ENCODE measurements at places on chromosomes 7 and 10.

DNA sequence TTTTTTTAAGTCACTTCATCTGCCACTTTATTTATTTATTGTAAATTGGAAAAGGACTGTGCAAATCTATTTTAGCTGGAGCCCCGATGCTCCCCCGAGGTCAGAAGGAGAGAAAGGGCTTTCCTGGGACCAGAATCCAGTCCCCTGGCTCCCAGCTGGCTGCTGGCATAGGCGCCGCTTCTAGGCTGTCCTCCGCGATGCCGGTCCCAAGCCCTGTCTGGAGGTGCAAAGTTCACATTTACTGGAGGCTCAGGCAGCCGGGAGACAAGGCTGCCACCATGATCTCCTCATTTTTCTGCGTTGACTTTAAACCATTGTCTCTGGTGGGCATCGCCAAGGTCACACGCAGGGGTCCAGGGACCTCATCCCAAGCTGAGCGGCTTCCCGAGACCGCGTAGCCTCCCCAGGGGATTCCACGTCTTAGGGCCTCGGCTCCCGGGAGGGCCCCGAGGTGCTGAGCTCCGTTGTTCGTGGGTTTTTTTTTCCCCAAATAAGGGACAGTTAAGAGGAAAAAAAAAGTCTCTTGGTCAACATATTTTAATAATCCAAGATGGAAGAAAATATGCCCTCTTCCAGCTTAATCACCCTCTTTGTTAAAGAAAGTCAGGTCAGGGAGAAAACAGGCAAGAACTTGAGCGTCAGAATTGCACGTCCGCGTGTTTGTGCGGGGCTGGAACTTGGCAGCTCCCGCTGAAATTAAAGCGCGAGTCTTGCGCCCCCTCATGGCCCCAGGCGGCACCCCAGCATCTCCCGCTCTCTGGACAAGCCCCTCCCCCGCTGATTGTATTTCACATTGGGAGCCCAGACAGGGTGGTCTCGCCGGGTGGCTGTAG lies 11.9 kb downstream of the RGR start:
- DNase-seq, result no peak

DNA sequence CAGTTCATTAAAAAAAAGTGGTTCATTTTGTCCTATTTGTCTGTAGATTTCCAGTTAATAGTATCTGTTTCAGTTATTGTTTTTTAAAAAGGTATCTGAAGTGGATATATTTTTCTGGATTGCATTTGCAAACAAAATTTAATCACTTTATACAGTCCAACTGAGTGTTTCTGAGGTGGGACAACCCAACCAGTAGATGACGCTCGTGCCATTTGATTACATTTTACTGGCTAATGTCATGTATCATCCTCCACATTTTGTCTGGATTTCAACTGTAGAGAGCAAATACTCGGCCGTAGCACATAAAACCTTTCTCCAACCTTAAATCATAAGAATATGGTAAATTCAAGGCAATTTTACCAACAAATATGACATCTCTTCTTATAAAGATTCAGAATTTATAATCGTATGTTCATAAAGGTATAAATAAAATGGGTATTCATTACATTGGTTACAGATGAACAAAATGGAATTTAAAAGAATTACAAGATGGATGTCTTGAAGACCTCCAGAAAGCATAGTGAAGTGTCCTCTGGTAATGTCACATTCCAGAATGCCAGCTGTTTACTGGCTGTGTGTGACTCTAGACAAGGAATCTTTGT lies 789.0 kb downstream of the PHTF2 start:
- no peak for DNase-seq

DNA sequence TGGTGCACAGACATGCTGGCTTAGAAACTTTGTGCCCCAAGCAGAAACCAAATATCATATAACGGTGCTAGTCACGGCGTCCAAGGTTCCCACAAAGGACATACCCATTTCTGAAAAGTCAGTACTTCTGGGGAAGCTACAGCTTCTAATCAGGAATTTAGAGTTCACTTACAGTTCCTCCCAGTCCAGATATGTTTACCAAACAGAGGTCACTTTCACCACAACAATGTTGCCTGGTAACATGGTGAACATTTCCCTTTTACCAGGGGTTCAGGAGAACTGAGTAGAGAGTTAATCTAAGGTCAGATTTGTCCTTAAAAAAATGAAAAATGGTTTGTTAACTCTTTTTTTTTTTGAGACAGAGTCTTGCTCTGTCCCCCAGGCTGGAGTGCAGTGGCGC lies 265.9 kb upstream of the MKLN1 start:
- DNase-seq, result no peak

DNA sequence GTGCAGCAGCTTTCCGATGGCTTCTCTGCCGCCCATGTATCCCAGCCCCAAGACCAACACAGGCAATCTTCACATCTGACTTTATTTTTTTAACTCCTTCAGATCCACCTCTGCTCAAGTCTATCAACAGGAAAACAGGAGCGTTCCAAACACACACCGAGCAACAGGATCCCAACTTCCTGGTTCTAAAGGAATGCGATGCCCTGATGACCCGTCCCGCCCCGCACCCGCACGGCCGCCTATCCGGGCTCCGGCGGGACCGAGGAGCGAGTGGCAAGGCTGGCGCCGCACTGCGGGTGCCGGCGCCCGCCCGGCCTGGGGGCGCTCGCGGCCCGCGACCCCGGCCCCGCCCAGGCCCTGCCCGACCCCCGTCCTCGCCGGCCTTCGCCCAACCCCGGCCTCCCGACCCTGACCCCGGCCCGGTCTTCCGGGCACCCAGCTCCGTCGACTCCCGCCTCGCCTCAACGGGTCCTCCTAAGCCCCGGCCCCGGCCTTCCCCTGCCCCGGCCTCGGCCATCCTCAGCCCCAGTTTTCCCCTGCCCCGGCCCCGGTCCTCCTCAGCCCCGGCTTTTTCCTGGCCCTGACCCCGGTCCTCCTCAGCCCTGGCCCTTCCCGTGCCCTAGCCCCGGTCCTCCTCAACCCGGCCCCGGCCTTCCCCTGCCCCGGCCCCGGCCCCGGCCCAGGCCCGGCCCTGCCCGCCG lies 730 bp downstream of the LARP4B start:
- DNase-seq, result no peak

- peak; percentile 23 for DNase-seq
Measured at GRCh38 chr7:37083311-37084096, 359.2 kb upstream of the AOAH start.

DNA sequence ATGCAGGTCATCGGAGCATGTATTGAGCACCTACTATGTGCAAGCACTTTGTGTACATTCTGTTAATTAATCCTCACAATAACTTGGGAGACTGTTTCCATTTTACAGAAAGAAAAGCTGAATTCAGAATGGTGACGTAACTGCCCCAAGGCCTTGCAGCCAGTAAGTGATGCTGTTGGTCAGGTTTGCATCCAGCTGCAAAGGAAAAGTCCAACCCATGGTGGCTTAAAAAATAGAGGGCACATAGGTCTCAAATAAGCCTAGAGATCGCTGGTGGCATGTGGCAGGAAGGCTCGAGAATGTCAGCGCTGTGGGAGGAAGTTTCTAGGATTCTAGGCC lies 83.8 kb upstream of the CHST15 start:
- no peak for DNase-seq

DNA sequence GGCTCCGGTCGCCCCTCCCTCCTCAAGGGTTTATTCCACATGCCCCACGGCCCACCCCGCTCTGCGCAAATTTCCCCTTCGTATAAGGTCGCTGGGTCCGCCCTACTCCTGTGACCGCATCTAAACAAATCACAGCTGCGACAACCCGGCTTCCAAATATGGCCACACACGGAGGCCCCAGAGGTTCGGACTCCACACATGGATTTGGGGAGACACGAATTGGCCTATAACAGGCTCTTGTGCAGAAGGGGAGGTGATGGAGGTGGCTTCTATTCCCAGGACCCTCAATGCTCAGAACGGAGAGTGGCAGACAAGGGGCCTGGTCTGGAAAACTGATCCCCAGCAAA lies 90.1 kb downstream of the FOXL3 start:
- no peak for DNase-seq

DNA sequence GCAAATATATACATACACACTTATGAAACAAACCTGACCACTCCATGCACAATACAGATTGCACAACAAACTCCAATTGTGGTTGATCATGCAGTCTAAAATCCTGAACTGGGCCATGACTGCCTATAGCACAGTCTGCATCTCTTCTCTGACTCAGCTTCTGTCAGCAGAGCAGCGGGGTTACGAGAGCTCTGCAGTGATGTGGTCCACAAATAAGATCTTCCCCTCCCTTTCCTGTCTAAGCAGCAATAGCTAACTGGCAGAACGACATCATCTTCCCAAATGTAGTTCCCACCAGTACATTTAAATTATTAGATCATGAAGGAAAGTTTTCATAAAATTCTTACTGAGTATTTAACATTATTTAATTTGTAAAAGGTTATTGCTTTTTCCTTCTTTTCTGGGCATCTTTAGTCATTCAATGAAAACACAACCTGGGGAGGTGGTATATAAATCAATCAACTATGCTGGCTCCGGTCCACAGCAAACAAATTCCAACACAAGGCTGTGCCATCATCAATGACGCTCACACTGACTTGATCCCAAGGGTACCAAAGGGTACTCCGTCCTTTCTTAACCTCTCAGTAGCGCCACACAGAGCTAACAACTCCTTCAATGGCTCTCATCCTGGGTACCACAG lies 17.1 kb downstream of the ARHGAP21 start:
- DNase-seq, result no peak

DNA sequence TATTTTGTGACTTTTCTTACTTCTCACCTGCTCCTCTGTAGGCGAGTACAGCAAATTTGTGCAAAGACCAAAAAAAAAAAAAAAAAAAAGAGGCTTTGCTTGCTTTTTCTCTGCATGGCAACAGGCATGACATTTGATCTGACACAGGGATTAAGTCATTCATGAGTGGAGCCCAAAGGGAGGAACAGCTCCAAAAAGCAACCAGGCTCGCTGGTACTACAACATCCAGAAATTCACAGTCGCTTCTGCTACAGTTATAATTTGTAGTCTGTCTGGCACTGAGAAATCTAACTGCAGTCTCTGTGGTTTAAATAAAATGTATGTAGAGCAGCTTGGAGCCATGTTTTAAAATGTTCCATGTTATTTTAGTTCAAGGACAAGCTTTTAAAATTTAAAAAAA lies 31.7 kb downstream of the MKX start:
- no peak for DNase-seq

GRCh38 chr10:98920807-98921206 lies 314.8 kb downstream of the HPSE2 start:
- no peak for DNase-seq

- no peak for DNase-seq
Measured at GRCh38 chr7:70098905-70099672, 500.8 kb downstream of the AUTS2 start.

DNA sequence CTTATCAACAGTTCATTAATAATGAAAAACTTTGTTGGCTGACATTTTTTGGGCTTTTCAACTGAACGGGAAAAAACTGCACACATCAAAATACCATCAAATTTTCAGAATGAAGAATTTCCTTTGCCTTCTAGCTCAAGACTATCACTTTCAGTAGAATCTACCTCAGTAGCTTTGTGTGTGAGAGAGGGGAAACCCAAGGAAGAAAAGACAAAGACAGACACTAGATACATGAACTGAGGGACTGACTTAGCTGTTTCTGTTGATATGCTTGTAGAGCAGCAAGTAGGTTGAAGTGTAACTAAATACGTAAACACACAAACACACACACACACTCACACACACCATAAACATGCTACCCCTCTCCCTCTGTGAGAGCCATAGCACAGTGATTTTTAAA lies 257.1 kb downstream of the CDK14 start:
- no peak for DNase-seq

GRCh38 chr10:47381103-47381395 lies 3.0 kb downstream of the ZNF488 start:
- no peak for DNase-seq

DNA sequence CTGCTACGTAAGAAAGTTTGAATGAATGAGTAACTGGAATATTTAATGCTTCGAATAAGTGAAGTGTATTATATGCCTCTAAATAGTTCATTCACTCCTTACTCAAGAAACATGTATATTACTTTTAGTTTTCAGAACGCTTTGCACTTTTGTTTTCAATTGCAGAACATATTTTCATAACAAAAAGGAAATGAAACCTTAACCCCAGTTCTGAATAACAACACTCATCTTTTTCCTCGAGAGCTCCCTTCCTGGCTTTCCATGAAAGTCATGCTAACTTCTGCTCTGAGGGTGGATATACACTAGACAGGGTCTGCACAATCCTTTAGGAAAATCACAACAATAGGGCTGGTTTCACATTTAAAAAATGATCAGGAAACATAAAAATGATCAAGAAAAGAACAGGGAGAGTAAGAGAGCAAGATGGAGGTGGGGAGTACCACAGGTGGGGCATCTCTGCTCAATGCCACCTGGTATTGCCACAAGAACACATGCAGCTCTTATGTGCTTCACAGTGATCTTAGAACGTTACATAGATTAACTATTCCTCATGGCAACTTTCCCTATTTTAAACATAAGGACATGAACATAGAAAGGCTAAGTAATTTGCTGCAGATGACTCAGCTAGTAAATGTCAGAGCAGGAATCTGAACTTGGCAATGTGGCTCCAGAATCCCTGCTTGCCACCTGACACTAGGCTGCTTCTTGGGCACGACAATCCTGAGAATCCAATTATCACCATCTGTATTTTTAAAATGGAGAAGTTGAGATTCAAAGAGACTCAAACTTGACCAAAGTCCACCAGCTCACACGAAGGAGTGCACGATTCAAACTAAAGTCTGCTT lies 219.5 kb upstream of the AOAH start:
- peak; percentile 37 for DNase-seq

DNA sequence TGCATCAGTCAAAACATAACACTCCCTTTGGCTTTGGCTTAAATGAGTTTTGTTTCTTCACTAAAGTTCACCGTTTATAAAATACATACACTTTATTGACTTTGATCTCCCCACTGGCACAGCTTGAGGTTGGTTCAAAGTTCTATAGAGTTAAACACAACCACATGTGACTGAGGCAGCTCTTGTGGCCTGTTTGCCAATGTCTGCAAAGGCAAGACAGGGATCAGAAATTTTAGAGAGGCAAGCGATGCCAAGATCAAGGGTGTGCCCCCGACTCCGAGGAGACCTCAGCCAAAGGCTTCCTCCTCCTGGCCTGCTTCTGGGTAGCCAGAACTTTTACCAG lies 129.8 kb upstream of the JCAD start:
- DNase-seq, result no peak

DNA sequence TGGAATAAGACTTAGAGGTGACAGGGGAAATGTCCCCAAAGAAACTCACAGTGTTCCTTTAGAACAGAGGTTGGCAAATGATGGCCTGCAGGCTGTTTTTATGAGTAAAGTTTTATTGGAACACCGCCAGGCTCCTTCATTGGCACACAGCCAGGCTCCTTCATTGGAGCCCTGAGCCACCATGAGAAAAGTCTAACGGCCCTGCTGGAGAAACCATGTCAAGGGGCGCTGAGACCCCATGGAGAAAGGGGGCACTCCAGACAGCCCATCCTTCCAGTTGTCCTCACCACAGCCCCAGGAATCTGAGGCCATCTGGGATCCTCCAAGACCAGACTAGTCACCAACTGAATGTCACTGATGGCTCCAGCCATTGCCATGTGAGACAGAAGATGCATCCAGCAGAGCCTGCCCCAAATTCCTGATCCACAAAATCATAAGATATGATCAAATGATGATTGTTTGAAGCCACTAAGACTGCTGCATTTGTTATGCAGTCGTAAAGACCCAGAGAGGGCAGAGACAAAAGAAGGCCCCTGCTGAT lies 88.2 kb upstream of the GPR26 start:
- no peak for DNase-seq

GRCh38 chr7:117134889-117135552 lies 181.7 kb downstream of the ST7 start:
- DNase-seq, result no peak

- no peak for DNase-seq
Measured at GRCh38 chr7:21352540-21353387, 75.1 kb upstream of the SP4 start.

Measured in NCI-H446 treated with DMSO at 0.1 percent for 48 hours (cell line).